Urinary bladder (tissue), 4 donors: ENCODE measurements at places on chromosomes 16 and 17.

DNA sequence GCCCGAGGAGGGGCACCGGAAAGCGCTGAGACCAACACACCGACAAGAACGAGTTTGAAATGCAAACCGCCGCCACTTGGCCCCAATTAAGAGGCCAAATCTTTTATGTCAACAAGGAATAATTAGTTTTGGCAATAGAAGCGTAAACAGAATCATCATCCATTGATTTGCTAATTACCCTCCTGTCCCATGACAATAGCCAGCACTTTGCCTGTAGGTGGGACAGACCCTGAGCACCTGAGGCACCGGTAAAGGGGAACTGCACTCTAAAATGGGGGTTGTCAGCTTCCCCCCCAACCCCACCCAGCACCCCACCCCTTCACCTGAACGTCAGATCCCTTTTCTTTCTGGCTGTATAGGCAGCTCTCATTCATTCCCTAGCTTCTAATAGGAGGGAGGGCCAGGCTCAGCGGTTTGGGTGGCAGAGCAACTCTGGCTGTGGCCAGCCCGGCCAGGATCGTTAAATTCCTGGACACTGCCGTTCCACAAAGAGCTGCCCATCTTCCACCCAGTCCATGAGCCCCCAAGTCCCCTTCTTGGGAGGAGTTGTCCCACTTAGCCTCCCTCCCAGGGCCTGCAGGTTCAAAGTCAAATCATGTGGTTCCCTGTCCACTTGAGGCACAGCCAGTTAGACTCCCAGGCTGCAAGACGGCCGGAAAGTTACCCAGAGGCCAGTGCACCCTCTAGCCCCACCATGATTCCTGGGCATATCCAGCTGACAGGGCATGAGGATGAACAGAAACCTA, 45.8 kb downstream of the WNT3 start:
- DNase-seq = no peak

DNA sequence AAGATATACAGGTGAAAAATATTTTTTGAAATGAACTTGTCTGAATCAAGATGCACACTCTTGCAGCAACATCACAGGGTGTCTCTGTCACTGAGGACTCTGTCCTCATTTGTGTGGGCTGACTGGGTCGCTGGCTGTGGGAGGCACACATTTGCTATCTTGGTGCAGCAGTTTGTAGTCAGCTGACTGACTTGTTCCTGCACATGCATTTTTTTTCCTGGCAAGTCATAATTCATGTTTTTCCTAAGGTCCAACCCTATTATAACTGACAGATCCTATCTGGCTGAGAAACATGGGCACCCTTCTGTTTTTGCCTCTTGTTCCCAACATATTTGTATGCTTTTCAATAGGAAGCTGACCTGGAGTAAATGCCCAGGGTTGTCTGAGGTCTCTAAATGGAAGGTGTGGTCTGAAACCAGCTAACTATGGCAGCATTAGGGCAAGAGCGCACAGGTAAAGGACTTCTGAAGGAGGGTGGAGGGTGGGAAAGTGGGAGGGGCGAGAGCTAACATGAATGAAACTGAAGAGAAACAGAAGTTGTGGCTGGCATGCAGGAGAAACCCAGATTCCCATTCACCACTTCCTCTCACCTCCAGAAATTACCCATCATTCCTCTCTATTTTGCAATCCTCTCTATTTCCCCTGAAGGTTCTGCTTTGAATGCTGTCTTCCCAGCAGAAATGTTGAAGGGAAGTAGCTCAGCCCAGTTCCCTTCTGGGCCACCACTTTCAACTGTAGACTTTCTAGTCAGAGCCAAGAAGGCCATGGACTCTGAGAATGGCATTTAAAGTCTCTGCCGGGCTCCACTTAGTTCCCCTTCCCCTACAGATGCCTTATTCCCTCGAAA, 166.1 kb downstream of the PRKCA start:
- DNase-seq = no peak

DNA sequence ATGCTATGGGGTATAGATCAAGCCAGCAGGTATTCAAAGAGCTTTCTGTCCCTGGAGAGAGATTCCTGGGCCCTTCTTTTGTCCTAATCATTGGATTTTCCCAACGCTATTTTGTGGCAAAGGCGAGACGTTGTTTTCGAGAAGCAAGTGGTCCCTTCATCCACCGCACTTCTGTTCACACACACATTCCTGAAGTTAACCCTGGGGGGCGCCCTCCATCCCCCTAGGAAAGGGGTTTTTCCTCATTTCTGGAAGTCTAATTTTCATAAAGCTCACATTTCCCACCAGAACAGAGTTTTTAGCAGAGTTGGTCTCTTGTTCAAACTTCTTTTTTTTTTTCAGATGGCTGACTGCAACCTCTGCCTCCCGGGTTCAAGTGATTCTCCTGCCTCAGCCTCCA, 11.9 kb downstream of the SCGB1C2 start:
- DNase-seq = no peak

DNA sequence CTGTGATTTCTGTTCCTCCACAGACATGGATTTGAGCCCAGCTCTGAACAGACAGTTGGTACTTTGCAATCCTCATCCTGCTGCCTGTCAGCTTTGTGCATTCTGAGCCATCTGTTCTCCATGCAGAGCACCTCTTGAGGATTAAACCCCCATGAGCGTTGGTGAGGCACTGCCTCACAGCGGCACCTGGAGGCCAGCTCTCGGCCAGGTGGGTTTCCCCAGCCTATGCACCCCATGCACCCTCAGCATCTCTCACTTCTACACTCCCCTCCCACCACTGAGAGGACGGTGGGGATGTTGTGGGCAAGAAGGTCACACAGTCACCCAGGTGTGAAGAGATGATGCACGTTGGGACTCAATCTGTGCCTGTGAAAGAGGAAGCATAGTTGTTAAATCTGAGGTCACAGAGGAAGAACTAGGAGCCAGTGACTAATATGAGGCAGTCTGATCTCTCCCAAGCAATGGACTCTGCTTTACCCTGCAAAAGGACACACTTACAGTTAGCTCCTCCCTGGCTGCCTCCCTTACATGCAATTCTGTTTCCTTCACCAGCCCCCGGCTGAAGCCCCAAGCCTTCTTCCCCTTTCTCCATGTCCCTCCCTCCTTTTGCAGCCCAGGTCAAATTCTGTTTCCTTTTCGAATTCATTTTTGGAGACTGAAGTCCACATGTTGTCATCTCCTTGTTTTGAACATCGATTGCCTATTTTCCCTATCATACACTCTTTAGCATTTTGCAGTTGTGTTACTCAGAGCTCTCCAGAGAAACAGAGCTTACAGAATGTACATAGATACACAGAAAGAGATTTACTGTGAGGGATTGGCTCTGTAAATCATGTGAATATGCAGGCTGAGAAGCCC, 58.5 kb downstream of the HS3ST3B1 start:
- DNase-seq = no peak

- no peak for DNase-seq
Observed at GRCh38 chr17:81456091-81456490, 56.5 kb downstream of the ACTG1 start.

- no peak for DNase-seq
Observed at GRCh38 chr16:49712106-49712505, 143.8 kb downstream of the ZNF423 start.

- no peak for DNase-seq
Observed at GRCh38 chr17:879546-880442, 97.6 kb downstream of the MRM3 start.

- no peak for DNase-seq
Observed at GRCh38 chr16:3164121-3164991, 23.6 kb upstream of the OR1F1 start.

GRCh38 chr17:69812240-69812837, 262.7 kb upstream of the KCNJ16 start:
- no peak for DNase-seq

- DNase-seq = no peak
Observed at GRCh38 chr16:11016993-11017392, 72.6 kb downstream of the CLEC16A start.

DNA sequence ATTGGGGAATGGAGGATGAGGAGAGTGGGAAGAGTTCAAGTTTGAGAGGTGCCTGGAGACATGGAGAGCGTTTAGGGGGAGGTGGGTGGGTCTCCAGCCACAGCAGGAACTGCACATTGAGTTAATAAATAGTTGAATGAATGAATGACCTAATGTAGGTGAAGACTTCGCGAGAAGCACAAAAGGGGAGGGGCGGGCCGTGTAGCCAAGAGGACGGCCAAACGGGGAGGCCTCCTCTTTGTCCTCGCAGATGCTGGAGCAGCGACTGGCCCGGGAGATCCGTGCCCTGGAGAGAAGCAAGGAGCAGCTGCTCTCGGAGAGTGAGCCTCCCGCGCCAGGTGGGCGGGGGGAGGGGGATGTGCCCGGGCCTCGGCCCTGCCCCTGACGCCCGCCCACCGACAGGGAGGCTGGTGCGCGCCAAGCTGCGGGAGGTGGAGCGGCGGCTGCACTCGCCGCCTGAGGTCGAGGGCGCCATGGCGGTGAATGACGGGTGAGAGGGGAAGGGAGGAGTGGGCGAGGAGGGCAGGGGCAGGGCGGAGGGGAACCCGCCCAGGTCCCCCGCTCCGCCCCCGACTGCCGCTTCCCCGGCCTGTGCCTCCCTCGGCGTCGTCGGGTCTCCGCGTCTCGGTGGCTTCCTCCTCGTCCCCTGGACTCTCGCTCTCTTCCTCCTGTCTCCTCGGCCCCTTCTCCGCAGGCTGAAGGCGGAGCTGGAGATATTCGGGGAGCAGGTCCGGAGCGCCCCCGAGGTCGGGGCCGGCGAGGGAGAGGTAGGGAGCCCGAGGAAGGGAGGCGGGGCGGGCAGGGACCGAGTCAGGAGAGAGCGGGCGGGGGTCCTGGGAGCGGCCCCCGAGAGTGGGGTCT, 12.9 kb downstream of the SYCE1L start:
- DNase-seq = no peak

DNA sequence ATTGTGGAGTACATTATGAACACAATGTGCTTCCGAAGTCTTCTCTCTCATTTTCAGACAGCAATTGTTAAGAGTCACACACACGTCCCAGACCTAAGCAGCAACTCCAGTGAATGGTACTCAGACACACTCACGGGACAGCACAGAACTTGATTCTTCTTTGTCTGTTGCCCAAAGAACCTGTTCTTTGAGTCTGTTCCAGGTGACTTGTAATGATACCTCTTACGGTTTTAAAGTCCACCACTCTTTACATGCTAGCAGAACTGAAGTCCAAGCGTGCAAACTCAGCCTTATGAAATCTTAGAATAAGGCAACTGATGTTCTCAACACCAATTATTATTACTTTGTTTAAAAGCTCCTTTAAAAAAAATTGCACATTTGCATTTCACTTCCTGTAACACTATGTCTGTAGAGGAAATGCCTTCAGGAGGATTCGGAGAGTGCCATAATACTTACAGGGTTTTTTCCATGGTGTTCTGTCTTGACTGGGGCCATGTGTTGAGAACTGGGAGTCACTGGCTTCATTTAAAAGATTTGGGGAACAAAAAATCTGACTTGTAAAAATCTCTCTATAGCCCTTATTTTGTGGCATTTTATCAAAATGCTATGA, 48.1 kb downstream of the MARF1 start:
- DNase-seq = no peak
